ENCODE measurements at places on chromosomes 6 and 20.

- no peak for DNase-seq
These were observed 710.1 kb upstream of the NRSN1 start for GRCh38 chr6:23415819-23416427.

- DNase-seq, result no peak
These were observed 27.3 kb downstream of the CDK5RAP1 start for GRCh38 chr20:33373735-33374605.

DNA sequence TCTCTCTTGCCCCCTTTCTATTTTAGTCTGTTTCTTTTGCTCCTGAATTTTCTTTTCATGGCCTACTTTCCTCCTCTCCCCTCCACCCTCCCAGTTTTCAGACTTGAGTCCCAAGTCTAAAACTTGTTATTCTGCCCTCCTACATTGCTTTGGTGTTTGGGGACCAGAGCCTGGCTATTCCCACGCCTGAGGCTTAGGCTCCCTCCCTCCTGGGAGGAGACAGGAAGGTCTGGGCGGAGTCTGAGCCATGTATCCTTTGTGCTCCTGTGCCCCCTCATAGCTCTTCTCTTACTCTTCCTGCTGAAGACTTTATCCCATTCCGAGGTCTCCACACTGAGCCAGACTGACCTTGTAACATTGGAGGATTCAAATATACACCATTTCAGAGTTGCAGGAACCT is 69.5 kb downstream of the DAAM2 start:
- no peak for DNase-seq

GRCh38 chr6:54719633-54720032 is 126.9 kb upstream of the FAM83B start:
- DNase-seq, result no peak

DNA sequence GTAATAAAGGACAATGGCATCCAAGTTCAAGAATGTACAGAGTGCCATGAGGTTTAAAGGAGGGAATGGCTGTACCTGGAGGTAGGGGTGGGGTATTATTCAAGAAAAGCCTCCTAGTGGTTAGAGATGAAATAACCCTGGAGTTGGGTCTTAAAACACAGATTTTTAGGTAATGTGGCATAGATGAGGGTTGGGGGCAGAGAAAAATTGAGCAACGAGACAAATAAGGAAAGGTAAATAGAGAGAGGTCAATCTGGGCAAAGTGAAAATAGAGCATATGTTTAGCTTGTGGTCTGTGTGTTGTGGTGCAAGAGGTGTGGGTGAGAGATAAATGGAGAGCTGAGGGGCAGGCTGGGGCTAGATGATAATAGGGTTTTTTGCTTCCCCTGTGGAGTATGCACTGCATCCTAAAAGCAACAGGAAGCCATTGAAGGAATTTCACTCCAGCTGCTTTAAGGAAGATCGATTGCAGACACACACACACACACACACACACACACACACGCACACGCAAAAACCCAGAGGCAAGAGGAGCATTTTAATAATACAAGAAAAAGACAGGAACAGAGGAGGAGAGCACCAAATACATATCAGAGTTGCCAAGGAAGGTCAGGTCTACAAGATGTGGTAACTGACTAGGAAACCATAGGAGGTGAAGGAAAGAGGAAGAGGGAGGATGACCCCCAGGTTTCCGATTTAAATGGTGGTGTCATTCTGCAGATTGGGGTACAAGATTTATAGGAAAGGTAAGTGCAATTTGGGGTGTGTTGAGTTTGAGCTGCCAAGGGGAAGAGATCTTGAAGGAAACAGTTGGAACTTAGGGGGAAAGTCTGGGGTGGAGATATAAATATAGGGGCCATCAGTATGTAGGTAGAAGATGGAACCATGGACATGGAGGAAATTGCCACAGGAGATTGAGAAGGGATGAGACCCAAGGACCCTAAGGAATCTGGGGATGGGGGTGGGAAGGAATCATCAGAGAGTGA is 31.3 kb upstream of the ADGRF1 start:
- no peak for DNase-seq

- no peak for DNase-seq
These were observed 51.9 kb downstream of the AKAP12 start for GRCh38 chr6:151291722-151292059.

GRCh38 chr6:121770943-121771342 is 335.5 kb downstream of the GJA1 start:
- DNase-seq, result no peak

DNA sequence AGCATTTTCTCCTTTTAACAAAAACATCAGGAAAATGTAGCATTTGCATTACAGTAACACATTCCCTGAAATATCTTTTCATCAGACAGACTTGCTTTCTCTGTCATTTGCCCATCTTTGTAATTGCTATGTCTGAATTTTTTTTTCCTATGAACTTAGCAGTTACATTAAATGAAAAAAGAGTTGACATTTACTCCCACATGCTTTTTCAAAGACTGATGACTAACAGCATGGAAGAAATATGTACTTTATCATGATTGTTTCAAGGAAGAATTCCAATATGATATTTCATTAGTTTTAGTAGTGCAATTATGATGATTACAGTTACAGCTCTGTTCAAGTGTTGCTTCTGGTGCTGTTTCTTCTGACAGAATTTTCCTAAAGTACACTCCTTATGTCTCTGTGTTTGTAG is 864.5 kb upstream of the MAN1A1 start:
- DNase-seq, result no peak

DNA sequence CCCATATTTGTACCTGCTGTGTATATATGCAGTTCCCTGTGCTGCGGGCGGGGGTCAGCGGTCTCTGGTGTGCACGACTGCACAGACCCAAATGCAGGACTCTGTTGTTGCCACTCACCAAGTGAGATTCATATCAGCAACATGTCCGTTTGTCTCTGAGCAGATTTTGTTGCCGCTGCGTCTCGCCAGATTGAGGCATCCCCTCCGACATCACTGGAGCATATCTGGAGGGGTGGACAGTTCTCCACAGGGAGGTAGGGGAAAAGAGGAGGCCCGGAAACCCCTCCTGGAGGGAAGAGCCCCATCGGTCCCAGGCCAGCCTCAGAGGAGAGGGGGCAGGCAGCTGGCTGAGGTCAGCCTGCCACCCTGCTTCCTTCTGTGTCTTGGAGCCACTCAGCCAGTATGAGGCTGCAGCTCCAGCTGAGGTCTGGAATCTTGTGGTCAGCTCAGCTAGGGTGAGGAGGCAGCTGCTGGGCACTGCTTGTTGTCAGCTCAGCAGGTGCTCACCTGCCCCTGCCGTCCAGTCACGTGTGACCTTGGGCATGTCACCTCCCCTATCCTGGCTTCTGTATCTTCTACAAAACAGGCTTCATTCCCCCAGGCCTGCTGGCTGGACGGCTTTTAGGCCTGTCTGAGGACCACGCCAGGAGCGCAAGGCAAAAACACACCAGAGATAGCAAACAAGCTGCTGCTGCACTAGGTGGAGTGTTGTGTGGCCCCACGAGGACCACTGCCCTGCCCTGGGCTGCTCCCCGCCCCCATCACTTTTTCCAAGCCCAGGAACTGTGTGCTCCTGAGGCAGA is 47.1 kb downstream of the HNF4A start:
- no peak for DNase-seq

GRCh38 chr6:53044071-53044470 is 21.1 kb upstream of the FBXO9 start:
- no peak for DNase-seq

DNA sequence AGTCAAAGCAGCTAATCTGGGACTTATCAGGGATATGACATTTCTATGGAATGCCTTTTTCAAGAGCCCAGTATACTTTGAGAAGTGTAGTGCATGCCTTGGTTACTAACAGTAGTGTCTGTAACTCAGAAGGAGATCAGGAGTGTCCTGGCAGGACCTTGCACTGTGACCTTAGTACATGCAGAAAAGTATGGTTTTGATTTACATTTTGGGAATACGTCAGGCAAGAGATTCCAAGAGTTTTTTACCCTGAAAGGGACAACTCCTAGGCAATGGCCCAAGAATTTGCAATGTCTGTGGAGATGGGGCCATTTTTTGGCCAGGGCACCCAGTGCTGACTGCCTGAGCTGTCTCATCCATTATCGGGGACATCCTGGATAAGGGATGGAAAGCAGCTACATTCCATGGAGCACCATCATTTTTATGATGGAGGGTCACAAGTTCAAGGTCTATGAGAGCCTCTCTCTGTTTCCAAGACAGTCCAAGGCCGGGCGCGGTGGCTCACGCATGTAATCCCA is 80.2 kb downstream of the FAM50B start:
- DNase-seq, result no peak

- DNase-seq, result no peak
These were observed 140.4 kb downstream of the NCOA3 start for GRCh38 chr20:47642118-47642517.

- no peak for DNase-seq
These were observed 11.0 kb upstream of the HDGFL1 start for GRCh38 chr6:22558288-22558882.

- DNase-seq, result no peak
These were observed 46.6 kb upstream of the TMEM30A start for GRCh38 chr6:75331151-75331550.

- peak; percentile 93 for DNase-seq
These were observed 29.9 kb downstream of the RAB44 start for GRCh38 chr6:36727505-36728021.

DNA sequence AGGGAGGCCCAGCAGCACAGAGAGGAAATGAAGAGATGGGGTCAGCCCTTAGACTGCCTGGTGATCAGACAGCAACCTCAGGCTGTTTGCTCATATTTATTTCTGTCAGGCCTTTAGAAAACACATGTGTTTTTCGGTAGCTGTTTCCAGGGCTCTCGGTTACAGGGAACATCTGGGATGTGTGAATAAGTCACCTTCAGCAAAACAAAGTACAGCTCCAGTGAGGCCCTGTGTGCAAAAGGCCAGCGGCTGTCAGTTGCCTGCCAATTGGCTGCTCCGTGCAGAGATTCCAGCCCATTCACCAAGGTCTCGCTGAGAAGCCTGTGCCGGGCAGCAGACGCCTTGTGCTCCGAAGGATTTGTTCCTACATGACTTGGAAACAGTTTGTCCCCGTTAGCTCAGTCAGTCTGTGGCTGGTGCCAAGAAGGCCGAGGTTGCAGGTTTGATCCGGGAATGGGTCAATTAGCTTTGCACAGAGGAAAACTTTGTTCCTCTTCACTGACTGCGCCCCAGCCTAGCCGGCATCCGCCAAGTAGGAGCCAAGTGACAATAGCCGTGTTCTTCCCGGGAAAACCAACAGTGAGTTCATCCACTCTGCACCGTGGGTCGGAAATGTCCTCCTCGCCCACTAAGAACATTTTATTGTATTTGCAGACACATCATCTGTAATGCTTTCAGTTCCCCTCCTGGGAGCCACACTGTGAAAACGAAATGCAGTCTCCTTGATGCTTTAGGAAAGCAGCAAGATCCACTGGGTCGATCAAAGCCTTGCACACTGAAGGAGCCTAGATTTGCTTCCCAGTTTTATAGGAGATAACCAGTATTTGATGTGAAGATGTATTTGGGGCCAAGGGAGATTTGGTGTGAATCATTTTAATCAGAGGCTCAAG is 315.4 kb upstream of the CDYL start:
- DNase-seq, result no peak

- DNase-seq, result peak; percentile 30
These were observed 13.8 kb downstream of the UCKL1 start for GRCh38 chr20:63942250-63942951.

GRCh38 chr20:58708246-58708931 is 15.8 kb downstream of the NPEPL1 start:
- DNase-seq, result no peak

- peak; percentile 88 for DNase-seq
These were observed 1.9 kb downstream of the DDR1 start for GRCh38 chr6:30885999-30886896.

DNA sequence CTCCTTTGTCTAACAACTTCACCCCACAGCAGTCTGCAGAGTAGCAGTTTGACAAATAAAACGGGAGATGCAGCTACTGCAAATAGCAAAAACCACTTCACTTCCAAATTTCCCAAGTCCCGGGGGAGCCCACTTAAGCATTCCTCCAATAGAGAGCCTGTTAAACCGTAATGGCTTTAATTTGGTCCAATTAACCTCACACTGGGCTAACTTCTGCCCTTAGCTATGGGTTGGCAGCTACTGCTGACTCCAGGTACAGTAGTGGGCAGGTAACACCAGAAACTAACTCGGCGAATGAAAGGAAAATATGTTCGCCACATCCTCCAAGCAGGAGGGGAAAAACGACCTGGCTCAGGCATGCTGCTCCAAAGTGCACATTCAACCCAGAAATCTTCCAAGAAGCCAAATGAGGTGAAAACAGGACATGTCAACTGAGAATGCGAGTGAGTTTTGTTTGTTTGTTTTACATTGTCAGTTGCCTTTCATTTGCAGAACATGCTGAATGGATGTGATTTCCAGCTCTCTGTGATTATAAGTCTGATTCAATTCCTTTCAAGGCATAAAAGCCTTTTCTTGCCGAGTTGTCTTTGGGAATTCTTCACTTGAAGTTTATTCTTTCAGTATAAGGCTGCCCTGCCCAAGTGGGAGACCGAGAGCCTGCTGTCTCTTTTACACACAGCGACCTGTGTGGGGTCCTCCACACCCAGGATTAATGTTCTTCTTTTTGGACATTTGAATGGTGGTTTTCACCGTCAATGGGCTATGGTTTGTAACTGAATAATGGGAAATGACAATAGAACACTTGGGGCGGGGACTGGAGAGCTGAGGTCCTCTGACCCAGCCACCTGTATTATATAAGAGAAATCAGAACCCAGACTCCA is 117.3 kb upstream of the ARMC2 start:
- no peak for DNase-seq

GRCh38 chr6:3937438-3937837 is 88.3 kb downstream of the FAM50B start:
- no peak for DNase-seq

DNA sequence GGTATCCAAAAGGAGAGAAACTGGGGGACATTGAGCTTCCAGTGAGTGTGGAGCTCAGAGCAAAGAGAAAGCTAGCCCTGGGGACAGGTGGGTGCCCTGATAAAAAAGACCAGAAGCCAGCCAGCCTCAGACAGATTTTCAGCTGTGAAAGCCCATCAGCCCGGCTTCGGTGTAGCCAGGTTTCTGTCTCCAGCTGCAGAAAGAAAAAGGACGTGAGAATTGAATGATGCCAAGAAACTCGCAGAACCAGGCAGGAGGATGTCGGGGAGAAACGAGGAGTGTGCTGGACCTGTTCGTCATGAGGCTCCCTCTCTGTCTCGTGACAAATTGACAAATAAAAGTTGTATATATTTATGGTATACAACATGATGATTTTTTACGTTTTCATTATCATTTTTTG is 63.3 kb downstream of the CDH4 start:
- DNase-seq, result no peak

DNA sequence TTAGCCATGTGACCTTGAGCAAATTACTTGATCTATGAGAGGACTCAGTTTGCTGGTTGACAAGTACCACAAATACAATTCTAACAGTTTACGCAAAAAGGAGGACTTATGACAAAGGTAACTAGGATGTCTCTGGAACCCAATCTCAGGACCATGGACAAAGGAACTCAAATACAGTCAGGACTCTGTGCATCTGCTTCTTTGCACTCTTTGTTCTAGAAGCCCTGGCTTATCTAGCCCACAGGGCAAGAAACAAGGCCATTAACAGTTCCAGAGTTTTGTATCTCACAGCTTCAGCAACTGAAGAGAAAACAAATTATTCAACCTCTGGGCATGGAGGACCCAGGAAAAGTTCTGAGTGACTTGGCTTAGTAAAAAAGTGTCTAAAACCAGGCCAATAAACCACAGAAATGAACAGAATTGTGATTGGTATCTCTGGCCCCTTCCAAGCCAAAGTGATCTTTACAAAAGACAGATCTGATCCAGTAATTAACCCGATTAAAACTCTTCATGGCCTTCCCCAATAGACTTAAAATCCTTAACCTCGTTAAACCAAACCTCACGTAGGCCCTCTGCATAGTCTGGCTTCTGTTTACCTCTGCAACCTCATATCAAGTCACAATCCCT is 5.9 kb downstream of the WASF1 start:
- DNase-seq, result no peak

- DNase-seq, result no peak
These were observed 723 bp upstream of the SNPH start for GRCh38 chr20:1265226-1265915.
